ENCODE measurements at places on chromosomes 1 and 21.

DNA sequence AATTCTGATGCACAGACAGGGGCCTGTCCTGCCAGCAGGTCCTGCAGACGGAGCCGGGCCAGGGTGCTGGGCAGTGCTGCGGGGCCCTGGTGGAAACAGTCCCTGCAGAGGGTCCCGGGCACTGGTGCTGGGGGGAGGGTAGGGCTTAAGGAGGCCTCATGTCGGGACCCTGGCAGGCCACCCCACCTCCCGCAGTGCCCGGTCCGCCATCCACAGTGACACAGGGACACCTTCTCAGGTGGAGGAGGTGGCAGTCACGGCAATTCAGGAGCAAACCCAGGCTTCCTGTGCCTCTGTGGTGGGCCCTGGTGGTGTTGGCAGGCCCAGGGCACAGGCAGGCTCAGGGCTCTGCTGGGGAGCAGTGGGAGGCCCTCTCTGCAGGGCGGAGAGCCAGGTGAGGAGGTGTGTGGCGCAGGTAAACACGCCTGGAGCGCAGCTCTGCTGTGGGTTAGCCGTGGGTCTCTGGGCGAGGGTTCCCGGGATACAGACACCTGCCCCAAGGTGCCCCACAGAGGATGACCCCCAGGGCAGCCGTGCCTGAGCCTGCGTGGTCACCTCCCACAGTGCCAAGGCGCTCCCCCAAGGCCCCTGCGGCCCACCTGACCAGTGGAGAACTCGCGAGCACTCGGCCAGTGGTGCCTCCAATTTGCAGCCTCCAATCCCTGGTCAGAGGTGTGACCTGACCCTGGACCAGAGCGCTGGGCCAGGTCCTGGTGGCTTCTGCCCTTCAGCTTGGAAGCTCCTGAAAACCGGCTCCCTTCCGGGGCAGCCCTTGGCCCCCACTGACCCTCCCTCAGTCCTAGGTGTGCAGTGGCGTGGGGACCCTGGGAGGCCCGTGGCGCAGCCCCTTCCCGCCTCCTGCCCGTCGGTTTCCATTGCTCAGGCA, 19.2 kb downstream of the COL18A1 start:
- DNase-seq, result no peak

GRCh38 chr1:192703283-192704206, 67.6 kb downstream of the RGS13 start:
- DNase-seq, result no peak

DNA sequence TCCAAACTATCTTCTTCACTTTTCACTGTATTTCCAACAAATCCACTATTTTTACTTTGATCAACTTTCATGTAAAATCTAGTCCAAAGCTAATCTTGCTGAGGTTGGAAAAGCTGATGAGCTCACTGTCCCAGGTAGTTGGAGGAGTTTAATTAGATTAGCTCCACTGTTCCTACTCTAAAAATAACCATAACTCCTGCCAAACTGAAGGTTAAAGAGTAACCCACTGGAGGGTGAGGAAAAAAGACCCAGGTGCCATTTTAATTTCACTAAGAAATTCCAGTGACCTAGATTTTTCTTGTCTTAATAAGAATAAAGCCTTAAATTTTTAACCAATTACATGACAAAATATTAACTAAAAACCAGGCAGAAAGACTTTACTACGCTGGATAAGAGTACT, 15.3 kb downstream of the DCAF8 start:
- DNase-seq, result no peak

DNA sequence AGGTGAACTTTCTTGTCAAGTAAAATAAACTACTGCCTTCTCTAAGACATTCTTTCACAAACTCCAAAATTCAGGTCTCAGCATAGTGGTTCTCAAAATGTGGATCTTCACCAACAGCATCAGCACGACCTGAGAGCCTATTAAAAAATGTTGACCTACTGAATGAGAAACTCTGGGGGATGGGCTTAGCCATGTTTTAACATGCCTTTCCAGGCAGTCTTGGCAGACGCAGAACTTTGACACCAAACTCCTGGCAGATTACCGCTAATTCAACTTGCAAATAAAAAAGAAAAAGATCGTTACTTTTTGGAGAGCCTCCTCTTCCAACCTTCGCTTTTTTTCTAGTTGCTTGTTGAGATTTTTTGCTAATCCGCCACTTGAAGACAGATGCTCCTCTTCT, 35.1 kb downstream of the ARHGAP29 start:
- no peak for DNase-seq

DNA sequence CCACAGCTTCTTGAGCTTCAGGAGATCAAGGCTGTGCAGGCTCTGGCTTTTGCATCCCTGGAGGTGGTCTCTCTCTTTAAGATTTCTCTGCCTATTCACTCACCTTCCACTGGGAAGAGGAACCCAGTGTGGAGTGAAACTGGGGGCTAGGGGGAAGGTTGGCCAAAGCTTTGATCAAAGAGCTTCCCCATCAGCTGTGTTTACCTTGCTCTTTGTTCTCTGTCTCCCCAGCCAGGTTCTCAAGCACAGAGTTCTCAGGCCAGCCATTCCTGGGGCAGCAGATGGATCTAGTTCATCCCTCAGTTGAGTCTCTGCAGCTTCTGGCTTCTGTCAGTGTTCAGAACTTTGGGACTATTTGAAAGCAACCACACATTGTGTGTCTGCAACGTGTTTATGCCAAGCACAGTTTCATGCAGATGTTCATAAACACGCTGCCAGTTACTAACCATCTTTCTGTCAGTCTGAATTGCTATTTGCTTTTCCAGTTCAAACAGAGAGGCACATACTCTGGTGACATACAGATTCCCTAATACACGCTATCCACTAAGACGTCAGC, 17.2 kb upstream of the MRPS14 start:
- DNase-seq, result no peak

DNA sequence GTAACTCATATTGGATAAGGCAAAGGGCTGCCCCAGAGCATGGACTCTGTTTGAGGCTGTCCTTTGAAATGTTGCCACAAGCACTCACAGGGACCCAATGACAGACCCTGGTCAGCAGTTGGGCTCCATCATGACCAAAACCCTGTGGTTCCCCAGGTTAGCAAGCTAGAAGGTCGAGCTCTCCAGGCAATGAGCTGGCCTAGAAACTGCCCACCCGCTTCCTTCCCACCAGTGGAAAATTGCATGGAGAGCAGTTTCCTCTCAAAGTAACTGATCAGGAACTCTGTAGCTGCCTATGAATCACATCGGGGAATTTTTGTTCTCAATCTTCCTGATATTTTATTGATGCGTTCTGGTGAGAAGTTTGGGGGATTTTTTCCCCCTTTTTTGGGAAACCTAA, 52.8 kb downstream of the FHAD1 start:
- no peak for DNase-seq

DNA sequence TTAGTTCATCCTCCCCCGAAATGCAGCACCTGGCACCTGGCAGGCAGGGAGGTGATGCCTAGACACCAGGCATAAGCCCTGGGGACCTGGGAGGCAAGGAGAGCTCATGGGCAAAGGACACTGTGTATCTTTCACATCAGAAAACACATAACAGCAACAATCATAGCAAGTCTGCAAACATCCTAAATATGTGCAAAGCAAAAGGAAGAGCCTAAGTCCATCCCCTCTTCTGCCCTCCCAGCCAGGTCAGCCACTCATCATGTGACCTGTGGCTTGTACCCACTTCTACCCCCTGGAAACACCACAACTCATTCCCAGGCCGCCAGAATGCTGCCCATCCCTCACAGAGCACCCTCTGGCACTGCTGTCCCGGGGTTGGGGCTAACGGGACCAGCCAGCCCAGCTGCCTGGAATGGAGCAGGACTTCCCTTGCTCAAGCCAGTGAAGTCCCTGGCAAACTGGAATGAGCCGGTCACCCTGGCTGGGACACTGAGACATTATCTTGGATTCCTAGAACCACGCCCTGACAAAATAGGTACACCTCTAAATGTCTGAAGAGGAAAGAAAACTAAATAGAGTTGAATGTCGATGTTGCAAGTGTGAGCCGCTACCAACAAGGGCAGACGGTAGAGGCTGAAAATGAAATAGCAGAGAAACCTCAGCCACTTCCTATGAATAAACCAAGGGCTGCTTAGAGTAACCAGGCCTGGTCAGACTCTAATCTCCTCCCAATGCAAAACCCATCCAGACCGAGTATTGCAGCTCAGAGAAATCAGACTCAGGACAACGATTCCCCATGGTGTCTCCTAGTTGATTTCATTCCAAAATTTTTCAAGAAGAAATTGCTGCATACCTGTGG, 29.4 kb downstream of the TMPRSS2 start:
- DNase-seq, result peak; percentile 10

GRCh38 chr1:26890467-26890796, 349 bp upstream of the GPN2 start:
- DNase-seq, result no peak

- DNase-seq, result no peak
Observed at GRCh38 chr21:45724345-45724961, 80.9 kb downstream of the PCBP3 start.

- DNase-seq, result no peak
Observed at GRCh38 chr1:14165371-14165801, 433.1 kb upstream of the KAZN start.

DNA sequence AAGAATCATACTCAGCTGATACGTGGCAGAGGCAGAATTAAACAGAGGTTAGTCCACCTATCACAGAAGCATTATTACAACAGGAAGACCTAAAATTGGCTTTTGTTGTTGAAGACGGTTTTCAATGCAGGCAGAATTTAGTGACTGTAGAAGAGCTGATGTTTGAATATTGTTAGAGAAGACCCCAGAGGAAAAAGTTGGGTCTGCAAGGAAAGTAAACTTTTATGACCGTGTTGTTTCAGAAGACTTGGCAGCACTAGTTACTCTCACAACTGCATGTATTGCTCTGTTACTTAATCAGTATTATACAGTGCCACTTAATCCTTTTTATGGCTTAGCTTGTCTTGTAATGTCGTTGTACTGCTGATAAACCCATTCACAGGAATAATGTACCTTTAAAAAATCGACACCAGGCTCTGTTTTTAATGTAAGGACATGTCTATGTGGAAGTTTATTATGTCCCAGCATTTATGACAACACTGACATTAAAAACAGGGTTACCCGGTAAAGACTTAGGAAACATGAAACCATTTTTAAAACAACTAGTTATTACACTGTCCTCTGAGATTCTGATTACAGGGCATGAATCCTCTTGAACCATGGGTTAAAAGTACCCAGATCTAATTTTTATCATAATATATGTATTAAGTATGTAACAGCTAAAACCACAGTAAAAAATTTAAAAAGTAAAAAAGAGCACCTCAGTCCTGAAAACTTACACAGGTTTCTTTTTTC, 235.4 kb downstream of the TTLL7 start:
- no peak for DNase-seq

DNA sequence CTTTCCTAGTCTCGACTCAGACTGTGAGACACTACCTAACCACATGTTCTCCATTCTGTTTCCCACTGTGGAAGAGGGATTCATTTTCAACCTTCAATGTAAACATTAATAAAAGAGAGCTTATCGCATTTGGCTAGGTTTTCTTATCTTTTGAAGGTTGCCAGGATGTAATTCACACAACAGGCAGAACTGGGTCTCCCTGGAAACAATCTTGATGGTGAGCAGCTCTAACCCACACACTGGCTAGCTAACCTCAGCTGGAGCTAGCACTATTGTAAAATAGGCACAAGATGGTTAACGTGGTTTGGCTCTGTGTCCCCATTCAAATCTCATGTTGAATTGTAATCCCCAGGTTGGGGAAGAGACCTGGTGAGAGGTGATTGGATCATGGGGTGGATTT, 75.1 kb downstream of the ZSCAN20 start:
- no peak for DNase-seq

GRCh38 chr1:212034516-212035122, 738 bp downstream of the INTS7 start:
- DNase-seq, result no peak

DNA sequence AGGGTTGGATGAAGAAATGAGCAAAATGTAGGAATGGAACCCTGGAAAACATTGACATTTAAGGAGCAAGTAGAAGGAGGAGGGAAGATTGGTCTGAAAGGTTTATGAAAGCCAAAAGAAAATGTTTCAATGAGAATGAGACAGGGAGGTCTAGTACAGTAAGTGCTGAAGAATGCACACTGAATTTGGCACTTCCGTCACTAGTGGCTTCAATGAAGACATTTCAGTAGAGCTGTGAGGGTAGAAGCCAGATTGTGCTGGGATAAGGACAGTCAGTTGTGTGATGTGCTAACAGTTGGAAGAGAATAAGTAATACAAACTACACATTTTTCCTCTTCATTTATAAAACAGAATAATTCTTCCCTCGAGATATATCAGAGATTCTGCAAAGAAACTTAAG, 17.1 kb downstream of the THEM4 start:
- peak; percentile 10 for DNase-seq

- no peak for DNase-seq
Observed at GRCh38 chr1:193856261-193856660, 669.8 kb upstream of the B3GALT2 start.

DNA sequence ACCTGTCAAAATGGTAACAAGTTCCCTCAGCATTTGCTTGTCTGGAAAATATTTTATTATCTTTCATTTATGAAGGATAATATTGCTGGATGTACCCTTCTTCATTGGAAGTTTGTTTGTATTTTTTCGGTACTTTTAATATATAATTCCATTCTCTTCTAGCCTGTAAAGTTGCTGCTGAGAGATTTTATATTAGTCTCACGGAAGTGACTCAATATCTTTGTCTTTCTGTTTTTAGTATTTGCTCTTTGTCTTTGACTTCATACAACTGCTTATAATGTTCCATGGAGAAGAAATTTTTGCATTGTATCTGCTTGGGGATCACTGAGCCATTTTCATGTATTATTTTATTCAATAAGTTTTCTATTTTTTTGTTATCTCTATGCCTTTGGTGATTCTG, 1777.5 kb downstream of the BRINP3 start:
- no peak for DNase-seq

- DNase-seq, result no peak
Observed at GRCh38 chr1:43954036-43954435, 7.3 kb downstream of the IPO13 start.

DNA sequence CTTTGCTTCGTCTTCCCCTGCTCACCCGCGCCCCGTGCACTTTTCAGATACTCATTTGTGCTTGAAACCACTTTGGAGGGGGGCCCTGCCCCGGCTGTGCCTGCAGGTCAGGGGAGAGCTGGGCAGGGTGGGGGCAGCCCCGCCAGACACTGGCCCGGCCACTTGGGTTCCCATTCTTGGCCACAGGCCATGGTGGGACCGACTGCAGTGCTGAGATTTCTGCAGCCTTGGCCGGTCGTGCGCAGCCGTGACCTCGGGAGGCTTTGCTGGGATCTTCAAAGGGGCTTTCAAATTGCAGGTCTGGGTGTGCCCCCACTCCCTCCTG, 54.5 kb upstream of the TTC34 start:
- DNase-seq, result no peak

DNA sequence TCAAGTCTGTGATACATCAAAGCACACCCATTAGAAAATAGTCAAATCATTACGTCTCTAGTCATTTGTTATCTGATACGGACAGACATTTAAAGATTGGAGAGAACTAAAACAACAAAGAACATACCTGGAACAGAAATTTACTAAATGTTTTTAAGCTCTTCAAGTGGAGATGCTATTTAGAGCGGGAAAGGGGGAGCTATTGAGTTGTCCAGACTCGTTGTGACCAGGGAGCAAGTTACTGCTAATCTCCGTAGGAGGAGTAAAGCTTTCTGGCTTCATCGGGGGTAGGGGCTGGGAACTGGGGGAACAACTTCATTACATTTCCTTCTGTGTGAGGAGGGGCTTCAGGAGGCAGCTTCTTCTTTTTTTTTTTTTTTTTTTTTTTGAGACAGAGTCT, 129.7 kb downstream of the RNF220 start:
- DNase-seq, result no peak

Data from fibroblast of skin of right quadriceps (primary cell).